ENCODE measurements at places on chromosomes 11 and 22.

DNA sequence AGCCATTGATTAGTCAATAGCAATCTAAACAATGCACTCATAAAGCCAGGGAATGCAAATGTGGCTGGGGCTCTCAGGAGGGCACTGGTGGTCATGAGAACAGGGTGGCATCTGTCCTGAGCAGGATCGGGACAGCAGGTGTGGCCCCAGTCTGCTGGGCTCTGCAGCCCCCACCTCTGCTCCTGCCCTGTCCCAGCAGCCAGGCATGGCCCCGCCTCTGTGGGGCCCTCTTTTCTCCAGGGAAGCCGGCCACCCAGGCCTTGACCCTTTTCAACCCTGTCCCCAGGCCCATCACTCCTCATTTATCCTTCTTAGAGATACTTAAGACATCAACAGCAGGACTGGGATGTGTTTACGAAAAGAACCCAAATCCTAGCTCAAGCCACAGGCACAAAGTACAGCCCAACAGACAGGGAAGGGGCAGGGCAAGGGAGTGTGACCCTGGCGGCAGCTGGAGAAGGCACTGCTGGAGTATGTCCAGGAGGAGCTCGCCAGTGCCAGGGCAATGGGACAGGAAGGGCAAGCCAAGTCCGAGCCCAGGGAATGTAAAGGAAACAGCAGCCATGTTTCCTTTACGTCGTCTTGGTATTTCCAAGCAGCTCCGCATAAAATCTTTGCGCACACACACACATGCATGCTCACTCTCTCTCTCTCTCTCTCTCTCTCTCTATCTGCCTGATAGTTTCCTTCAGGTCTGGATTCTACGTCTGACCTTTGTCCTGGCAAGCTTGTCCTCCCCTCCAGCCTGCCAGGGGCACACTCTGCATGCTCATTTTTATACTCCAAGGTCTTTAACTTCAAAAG, 59.9 kb downstream of the DGCR2 start:
- DNase-seq, result no peak

GRCh38 chr11:15108592-15109130, 6.1 kb upstream of the INSC start:
- no peak for DNase-seq

DNA sequence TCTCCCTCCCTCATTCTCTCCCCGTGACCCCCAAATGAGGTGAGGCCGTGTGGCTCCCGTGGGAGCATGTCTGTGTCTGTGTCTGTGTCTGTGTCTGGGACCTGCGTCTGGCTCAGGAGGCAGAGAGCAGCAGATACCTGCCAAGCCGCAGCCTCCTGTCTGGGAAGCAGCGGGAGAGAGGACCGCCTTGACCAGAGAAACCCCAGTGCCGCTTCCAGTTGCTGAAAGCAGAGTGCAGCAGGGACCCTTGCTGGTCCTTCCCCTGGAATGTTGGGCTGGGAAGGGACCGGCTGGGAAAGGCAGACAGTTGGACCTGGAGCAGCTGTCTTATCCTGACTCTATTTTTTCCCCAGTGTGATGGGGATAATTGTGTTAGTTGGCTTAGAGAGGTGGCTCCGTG, 525 bp downstream of the CSDC2 start:
- no peak for DNase-seq

- DNase-seq, result no peak
Measured at GRCh38 chr11:84580428-84580827, 1046.7 kb downstream of the DLG2 start.

GRCh38 chr11:24819006-24819405, 322.2 kb downstream of the LUZP2 start:
- DNase-seq, result peak; percentile 72

GRCh38 chr11:32781721-32782120, 12.7 kb downstream of the CCDC73 start:
- no peak for DNase-seq

GRCh38 chr11:127002669-127003259, 2.2 kb upstream of the KIRREL3 start:
- no peak for DNase-seq

DNA sequence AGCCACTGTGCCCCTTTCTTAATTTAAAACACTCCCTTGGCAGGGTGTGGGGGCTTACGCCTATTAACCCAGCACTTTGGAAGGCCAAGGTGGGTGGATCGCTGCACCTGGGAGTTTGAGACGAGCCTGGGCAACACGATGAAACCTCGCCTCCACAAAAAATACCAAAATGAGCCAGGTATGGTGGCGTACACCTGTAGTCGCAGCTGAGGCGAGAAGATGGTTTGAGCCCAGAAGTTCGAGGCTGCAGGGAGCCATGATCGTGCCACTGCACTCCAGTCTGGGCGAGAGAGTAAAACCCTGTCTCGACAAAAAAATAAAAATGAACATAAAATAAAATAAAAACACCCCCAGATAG, 45.0 kb downstream of the LINC01488 start:
- no peak for DNase-seq

- DNase-seq, result no peak
Measured at GRCh38 chr22:35064664-35065063, 1.3 kb upstream of the ISX start.

- no peak for DNase-seq
Measured at GRCh38 chr22:39219071-39220039, 25.4 kb downstream of the PDGFB start.

DNA sequence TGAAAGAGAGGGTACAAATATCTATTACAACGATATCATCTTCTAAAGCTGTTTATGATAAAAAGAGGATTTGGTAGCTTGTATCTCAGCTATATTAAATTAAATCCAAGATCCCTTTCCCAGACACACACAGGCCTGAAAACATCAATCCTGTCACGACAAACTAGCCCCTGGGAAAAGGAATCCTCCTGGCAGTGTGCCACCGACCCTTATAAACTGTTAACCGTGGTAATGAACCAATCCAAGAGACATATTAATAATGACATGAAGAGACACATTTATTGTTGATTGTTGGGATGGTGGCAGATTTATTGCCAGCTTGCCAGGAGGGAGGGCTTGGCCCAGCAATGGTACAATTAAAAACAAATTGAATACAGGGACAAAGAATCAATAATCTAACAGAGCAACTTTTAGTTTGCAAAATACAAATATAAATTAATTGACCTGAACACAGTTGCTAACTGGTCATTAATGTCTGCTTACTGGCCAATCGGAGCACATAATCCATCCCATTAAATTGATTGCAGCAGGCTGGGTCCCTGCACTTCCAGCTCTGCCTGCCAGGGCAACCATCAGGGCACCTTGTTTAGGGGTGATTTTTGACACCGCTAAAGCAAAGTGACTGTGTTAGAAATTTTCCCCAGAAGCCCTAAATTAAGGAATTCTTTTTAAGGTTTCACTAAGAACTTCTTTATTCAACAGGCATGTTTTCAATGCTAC, 887.6 kb downstream of the OPCML start:
- no peak for DNase-seq

- DNase-seq, result no peak
Measured at GRCh38 chr11:71372693-71373657, 75.2 kb downstream of the DHCR7 start.

DNA sequence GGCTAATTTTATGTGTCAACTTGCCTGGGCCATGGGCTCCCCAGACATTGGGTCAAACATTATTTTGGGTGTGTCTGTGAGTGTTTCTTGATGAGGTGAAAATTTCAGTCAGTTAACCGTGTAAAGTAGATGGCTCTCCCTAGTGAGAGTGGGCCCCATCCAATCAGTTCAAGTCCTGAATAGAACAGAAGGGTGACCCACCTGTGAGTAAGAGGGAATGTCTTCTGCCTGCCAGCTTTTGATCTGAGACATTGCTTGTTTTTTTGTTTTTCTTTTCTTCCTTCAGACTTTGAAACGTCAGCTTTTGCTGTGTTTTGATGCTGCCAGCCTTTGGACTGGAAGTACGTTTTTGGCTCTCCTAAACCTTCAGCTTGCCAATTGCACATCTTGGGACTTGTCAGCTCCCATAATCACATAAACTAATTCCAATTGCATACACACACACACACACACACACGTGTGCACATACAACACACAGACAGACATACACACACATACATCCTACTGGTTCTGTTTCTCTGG, 300.1 kb downstream of the CNTN5 start:
- no peak for DNase-seq

DNA sequence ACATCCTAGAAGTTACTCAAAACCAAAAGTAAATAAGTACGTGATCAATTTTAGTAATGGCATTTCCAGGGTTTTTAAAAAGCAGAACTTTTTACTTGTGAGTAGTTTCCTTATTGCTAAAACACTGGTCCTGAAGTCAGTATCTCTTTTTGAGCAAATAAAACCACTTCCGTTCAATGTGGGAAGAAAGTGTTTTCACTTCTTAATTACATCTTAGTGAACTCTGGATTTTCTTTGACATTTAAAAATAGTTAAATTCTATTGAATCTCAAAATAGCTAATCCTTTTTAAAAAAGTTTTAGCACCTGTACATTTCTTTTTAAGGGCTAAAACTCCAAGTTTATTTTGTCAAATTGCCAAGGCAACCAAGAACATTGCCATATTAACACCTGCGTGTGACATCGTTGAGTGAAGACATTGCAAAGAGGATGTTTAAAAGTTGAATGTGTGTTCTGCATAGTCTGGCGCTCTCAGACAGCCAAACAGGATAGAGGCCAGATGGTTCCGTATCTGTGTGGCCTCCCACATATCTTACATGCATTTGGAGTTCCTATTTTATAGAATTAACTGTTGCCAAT, 17.2 kb upstream of the OR5B21 start:
- DNase-seq, result peak; percentile 84

- peak; percentile 31 for DNase-seq
Measured at GRCh38 chr22:42769574-42770447, 49.1 kb upstream of the A4GALT start.

All from suppressor macrophage treated with lipopolysaccharide for 4 hours (primary cell).